Non-pigmented ciliary epithelial cell (primary cell): ENCODE measurements at places on chromosomes 6 and 20.

- no peak for DNase-seq
Observed at GRCh38 chr6:39189915-39190544, 39.2 kb downstream of the KCNK5 start.

- no peak for DNase-seq
Observed at GRCh38 chr20:14067603-14068002, 72.3 kb downstream of the MACROD2 start.

- no peak for DNase-seq
Observed at GRCh38 chr20:4012589-4012988, 2.8 kb downstream of the RNF24 start.

DNA sequence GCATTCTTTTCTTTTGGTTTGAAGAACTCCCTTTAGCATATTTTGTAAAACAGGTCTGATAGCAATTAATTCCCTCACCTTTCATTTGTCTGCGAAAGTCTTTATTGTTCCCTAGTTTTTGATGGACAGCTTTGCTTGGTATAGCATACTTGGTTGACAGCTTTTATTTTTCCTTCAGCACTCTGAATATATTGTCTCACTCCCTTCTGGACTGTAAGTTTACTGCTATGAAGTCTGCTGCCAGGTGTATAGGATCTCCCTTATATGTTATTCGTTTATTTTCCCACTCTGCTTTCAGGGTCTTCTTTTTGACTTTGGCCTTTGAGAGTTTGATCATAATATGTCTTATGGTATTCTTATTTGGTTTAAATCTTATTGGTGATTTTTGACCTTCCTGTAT is 47.7 kb upstream of the SNAP91 start:
- DNase-seq = no peak

- DNase-seq = no peak
Observed at GRCh38 chr20:62705627-62706026, 3.0 kb upstream of the NTSR1 start.

- no peak for DNase-seq
Observed at GRCh38 chr6:137845460-137845859, 21.6 kb upstream of the TNFAIP3 start.

- no peak for DNase-seq
Observed at GRCh38 chr6:5250911-5251310, 9.8 kb downstream of the LYRM4 start.
